ENCODE measurements at places on chromosomes 1 and 21. TPM values are rescaled to one million over a fixed set of nuclear protein-coding genes. Genes with fewer than 3 reads are reported as not detected.

GRCh38 chr1:193320270-193320669 is 133.9 kb upstream of the B3GALT2 start:
- DNase-seq = no peak

GRCh38 chr1:144101397-144102045 is 129.7 kb upstream of the FAM72C start:
- no peak for DNase-seq

DNA sequence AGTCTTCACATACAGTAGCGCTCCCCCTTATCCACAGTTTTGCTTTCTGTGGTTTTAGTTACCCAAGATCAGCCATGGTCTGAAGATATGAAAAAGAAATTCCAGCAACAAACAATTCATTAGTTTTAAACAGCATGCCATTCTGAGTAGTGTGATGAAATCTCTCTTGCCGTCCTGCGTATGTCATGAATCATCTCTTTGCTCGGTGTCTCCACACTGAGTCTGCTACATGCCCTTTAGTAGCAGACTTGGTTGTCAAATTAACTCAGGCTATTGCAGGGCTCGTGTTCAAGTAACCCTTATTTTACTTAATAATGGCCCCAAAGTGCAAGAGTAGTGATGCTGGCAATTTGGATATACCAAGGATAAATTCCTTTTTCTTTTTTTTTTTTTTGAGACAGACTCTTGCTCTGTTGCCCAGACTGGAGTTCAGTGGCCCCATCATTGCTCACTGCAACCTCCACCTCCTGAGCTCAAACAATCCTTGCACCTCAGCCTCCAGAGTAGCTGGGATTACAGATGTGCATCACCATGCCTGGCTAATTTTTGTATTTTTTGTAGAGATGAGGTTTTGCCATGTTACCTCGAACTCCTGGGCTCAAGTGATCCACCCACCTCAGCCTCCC is 22.6 kb downstream of the PHACTR4 start:
- DNase-seq = no peak

GRCh38 chr21:26850116-26850643 is 5.0 kb upstream of the ADAMTS1 start:
- DNase-seq = no peak

- DNase-seq = no peak
Observed at GRCh38 chr1:106787520-106787919, 269.0 kb upstream of the PRMT6 start.

DNA sequence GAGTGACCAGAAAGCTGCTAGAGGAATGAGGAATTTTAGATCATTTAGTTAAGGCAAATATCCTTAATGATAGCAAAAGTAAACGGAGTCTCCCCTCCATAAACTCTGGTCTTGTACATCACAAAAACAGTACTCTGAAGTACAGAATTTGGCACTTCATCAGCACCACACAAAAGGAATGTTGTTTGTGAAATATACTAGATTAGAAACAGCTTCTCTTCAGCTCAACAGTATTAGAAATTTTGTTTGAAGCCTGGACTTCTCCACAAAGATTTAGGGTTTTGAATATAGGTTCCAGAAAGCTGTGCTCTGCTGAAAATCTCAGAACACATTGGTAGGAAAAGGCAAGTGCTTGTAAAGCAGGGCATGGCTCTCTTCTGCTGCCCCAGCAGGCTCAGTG is 135.1 kb upstream of the PTGFR start:
- no peak for DNase-seq

GRCh38 chr1:173149887-173150286 is 57.2 kb downstream of the TNFSF4 start:
- no peak for DNase-seq

- DNase-seq = no peak
Observed at GRCh38 chr1:207831517-207832327, 79.2 kb downstream of the CD34 start.

GRCh38 chr1:172533513-172534151 is 682 bp downstream of the SUCO start:
- DNase-seq = peak; percentile 50

GRCh38 chr1:234212764-234213657 is 160.2 kb upstream of the COA6 start:
- no peak for DNase-seq

DNA sequence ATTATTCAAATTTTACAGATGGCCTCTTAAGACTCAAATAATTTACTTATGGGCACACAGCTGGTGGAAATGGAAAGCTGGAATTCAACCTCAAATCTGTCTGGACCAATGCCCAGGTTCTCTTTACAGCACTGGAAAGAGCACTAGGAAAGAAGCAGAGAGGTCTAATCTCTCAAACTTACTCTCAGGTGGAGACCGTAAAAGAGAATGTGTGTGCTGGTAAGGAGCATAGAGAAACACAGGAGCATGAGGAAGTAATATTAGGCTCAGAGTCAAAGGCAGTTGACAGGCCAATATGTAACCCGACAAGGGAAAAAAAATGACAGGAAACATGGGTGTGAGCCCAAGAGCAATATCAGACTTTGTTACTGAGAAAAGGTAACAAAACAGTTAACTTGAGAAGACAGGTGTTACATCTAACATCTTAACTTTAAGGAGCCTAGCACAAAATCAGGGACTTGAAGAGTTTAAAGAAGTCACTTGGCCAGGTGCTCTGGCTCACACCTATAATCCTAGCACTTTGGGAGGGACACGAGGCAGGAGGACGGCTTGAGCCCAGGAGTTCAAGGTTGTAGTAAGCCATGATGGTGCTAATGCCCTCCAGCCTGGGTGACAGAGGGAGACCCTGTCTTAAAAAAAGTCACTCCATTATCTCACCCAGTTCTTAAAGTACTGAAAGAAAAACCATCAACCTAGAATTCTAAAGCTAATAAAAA is 20.7 kb downstream of the PPP1R15B start:
- no peak for DNase-seq

- DNase-seq = no peak
Observed at GRCh38 chr1:167542109-167543032, 11.2 kb downstream of the CREG1 start.

GRCh38 chr1:214416417-214416816 is 135.0 kb downstream of the PTPN14 start:
- no peak for DNase-seq

DNA sequence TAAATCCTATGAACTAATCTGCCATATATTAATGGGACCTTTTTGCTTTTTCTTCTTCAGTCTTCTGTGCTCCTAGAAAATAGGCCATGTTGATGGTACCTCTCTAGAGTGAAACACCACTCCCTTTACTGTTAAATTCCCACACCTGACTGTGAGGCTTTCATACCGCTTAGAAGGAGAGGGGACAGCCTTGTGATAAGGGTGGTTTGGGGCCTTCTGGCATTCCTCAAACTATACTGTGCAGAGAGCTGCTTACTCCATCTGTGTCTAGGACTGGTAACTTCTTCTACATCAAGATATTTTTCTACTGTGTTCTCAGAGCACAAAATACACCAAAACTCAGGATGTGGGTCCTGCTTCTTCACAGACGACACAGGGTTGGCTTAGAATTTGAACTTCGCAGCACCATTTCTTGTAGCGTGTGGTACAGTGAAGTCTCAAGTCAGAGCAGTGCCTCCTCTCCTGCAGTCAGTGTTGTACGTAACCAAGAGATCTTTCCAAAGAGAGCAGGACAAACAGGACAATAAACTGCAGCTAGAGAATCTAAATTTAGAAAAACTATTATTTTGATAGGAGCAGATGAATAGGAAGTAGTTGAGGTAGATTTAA is 43.8 kb downstream of the MACO1 start:
- DNase-seq = no peak

DNA sequence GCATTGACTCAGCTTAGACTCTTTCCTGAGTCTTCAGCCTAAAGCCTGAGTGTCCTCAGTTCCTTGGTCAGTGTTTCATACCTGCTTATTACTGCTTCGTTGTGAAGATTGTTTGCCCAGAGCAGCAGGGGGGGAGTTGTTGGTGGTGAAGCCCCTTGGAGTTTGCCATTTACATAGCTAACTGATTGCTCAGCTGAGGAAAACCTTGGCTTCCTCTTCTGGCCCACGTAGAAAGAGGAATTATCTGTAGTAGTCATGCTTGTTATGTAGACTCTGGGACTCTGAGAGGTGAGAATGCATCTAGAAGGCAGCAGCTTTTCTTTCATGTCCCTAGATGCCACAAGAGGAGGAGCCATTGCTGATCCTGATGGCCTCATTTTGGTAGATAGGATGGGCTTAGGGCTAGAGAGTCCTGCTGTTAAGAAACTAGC is 125.9 kb downstream of the MAST2 start:
- no peak for DNase-seq

DNA sequence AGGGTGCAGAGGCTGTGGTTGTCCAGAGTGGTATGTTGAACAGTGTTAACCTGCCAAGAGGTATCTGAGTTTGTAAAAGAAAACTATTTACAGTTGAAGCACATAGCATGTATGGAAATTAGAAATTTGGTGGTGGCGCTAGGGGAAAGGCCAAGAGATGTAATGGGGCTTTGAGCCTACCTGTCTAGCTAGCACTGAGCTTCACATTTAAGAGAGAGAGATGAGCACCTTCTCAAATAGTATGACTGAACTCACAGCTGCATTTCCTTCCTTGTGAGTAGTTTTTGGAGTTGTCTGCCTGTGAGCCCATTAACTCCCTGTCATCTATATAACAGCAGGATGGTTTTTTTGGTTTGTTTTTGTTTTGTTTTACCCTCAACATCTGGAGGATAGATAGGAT is 4.0 kb downstream of the CLIC4 start:
- DNase-seq = no peak

- DNase-seq = no peak
Observed at GRCh38 chr21:41948078-41948895, 5.5 kb downstream of the C2CD2 start.

- DNase-seq = no peak
Observed at GRCh38 chr1:32266921-32267591, 16.0 kb downstream of the LCK start.

- no peak for DNase-seq
Observed at GRCh38 chr1:28135371-28136168, 40.9 kb downstream of the PTAFR start.

DNA sequence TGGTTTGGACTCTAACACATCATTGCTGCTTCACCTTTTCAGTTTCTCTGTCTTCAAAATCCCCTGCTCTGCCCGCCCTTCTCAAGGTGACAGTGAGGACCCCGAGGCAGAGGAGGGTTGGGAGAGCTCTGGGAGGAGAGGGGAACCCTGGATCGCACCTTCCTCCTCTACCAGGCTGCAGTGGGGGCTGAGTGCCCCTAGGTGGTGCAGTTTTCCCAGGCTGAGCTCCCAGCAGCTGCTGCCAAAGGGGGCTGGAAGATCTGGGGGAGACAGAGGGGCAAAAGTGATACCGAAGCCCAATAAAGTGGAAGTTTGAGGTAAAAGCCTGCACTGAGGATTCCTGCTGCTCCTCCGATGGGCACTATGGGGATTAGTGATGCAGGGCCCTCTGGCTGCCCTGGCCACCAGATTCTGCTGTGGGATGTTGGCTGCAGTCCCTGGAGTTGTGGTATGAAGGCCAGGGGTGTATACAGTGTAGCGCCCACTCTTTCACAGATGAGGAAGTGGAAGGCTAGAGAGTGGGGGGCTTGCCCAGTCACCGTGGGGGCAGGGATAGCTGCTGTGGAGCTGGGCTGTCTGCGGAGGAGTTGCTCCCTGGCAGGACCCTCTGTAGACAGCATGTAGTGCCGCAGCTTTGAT is 40.7 kb upstream of the SCMH1 start:
- DNase-seq = no peak

DNA sequence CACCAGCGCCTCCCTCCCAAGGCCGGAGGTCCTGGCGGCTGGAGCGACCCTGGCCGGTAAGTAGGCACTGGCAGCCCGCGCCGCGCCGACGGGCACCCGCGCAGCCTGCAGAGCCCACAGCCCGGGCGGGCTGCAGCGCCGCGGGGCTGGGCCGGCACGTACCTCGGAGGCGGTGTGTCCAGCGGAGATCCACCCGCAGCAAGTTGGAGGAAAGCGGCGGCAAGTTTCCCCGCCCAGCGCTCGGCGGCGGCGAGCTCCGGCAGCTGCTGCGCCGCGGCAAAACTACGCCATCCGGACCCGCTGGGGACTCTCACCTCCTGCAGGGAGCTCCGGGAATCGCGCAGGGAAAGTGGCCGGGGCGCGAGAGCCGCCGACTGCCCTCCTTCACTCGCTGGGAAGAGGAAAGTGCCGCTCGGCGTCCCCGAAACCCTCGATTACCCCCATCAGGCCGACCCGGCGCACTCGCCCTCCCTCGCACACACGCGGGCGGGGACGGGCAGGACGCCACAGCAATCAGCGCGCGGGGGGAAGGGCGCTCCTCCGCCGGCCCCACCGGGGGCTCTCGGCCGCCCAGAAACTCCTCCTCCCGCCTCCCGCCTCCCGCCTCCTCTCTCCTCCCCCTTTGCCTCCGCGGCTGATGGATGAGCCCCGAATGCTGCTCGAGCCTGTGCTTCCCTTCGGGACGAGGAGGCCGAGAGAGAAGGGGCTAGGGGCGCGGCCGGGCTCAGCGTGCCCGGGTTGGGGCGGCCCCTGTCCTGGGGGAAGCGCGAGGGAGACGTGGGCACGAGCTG is at the start of gene TGFBR3:
Gene TGFBR3 (minus strand): TSS at position 436 of the 791 bp plus-strand sequence. CDS start 24,620 bp downstream, outside the sequence.
- DNase-seq = peak; percentile 97

- DNase-seq = no peak
Observed at GRCh38 chr1:222331765-222332164, 216.1 kb downstream of the HHIPL2 start.

GRCh38 chr1:103145449-103145848 is 37.1 kb upstream of the COL11A1 start:
- DNase-seq = no peak

- no peak for DNase-seq
Observed at GRCh38 chr21:14479241-14479786, 66.8 kb downstream of the SAMSN1 start.

DNA sequence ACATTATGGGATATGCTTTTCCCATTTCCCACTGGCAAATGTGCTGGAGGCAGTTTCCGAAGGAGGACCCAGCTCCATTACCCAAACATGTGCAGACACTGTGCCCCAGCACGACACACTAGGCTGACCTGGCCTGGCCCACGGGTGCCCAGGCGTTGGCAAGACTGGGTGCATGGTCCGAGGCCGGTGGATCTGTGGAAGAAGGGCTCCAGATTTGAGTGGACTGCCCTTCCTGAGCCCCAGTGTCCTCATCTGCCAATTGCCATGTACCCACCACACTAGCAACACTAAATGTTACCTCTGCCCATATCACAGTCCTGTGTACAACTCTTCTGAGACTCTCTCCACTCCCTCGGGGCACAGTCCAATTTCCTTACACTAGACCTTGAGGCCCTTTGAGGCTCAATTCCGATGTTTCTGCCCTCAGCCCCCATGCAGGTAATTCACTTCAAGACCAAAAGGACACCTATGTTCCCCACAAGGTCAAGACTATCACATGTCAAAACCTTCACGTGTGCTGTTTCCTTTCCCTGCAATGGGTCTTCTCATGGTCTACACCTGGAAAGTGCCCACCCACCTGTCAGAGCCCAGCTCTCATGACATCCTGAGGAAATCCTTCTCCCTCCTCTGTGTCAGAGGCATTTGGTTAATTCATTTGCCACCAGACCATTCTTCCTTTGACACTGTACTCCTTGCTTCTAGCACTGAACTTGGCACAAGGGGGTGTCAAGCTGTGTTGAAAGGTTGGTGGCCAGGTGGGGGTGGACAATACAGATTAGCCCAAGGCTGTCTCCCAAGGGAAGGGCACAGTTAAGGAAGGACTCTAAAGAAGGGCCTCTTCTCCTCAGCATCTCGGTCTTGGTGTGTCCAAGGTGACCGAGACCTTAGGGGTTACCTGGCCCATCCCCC is 124.9 kb downstream of the DMRTB1 start:
- DNase-seq = no peak

- no peak for DNase-seq
Observed at GRCh38 chr21:38413958-38414548, 84.2 kb downstream of the ERG start.

RIPK4 gene
- polyA plus RNA-seq = 0.32 TPM

CHIA gene
- not detected for polyA plus RNA-seq

GUCA2A gene
- polyA plus RNA-seq = not detected

GORAB gene
- polyA plus RNA-seq = 15.8 TPM

FAM72C gene
- polyA plus RNA-seq = not detected

NPHS2 gene
- polyA plus RNA-seq = not detected
